ENCODE measurements at places on chromosomes 6 and 20. TPM values are rescaled to one million over a fixed set of nuclear protein-coding genes. Genes with fewer than 3 reads are reported as not detected.

The DDX43 gene
- 0.63 TPM for polyA plus RNA-seq

The OR11A1 gene
- polyA plus RNA-seq = not detected

The CTAGE9 gene
- polyA plus RNA-seq = 0.73 TPM

The MYLK2 gene
- 0.21 TPM for polyA plus RNA-seq

The LPA gene
- polyA plus RNA-seq = 0.06 TPM

The LCA5 gene
- polyA plus RNA-seq = 4.0 TPM

The CYP39A1 gene
- 3.4 TPM for polyA plus RNA-seq

The DLK2 gene
- 2.3 TPM for polyA plus RNA-seq

The PRR18 gene
- polyA plus RNA-seq = 11.3 TPM

The SLC2A10 gene
- polyA plus RNA-seq = 13.0 TPM

The DAAM2 gene
- polyA plus RNA-seq = 17.8 TPM

The LIN28B gene
- polyA plus RNA-seq = 0.07 TPM

The EDN1 gene
- 36.4 TPM for polyA plus RNA-seq

The LY6G6C gene
- polyA plus RNA-seq = 0.25 TPM

The SSTR4 gene
- not detected for polyA plus RNA-seq

The PRDM13 gene
- 0.03 TPM for polyA plus RNA-seq

The MCCD1 gene
- polyA plus RNA-seq = not detected

The PTCRA gene
- polyA plus RNA-seq = 0.15 TPM

The BHLHE23 gene
- not detected for polyA plus RNA-seq

The TGIF2 gene
- 42.0 TPM for polyA plus RNA-seq

The AFDN gene
- polyA plus RNA-seq = 194 TPM

The TMEM244 gene
- not detected for polyA plus RNA-seq

The SLC17A9 gene
- polyA plus RNA-seq = 8.1 TPM

The RGS17 gene
- polyA plus RNA-seq = 2.4 TPM

The CST2 gene
- 0.07 TPM for polyA plus RNA-seq

The MROH8 gene
- polyA plus RNA-seq = 3.6 TPM

The NELFE gene
- polyA plus RNA-seq = 77.7 TPM

The SYNDIG1 gene
- 2.0 TPM for polyA plus RNA-seq

The ENPP1 gene
- polyA plus RNA-seq = 9.5 TPM

The OXT gene
- polyA plus RNA-seq = 5.2 TPM

The TPD52L1 gene
- 53.4 TPM for polyA plus RNA-seq

The AIF1 gene
- polyA plus RNA-seq = 57.1 TPM

The GSTA2 gene
- polyA plus RNA-seq = 24.0 TPM

The RNF182 gene
- polyA plus RNA-seq = 1.6 TPM

The HEY2 gene
- 1.8 TPM for polyA plus RNA-seq

The ADTRP gene
- polyA plus RNA-seq = 24.3 TPM

The CALHM6 gene
- 7.8 TPM for polyA plus RNA-seq

The CRYBG1 gene
- 26.5 TPM for polyA plus RNA-seq

All from large intestine (tissue), 12 donors.